MCF 10A (cell line): ENCODE measurements at places on chromosomes 7 and 10. TPM values are rescaled to one million over a fixed set of nuclear protein-coding genes. Genes with fewer than 3 reads are reported as not detected.
A peak's percentile ranks its signal among the peaks of the same experiment; 100 is the strongest.

The GTF2IRD1 gene
- total RNA-seq: 77.6 and 83.1 TPM in 2 replicates

The DGKI gene
- total RNA-seq: 1.4 and 1.7 TPM in 2 replicates

The HMX3 gene
- total RNA-seq: not detected in 2 replicates

The NPY4R2 gene
- total RNA-seq: not detected in 2 replicates

The LRIT1 gene
- not detected in 2 replicates for total RNA-seq

The SLC26A3 gene
- total RNA-seq: not detected in 2 replicates

The PAPOLB gene
- total RNA-seq: not detected in 2 replicates

The TAS2R4 gene
- total RNA-seq: 2.5 and 3.5 TPM in 2 replicates

GRCh38 chr7:47580175-47580706 lies 1.7 kb downstream of the TNS3 start:
- DNase-seq: no peak
- peak overlapping the region; percentile 92 for H3K27ac ChIP-seq
- no peaks in the 10 kb centered on the region for H3K27me3 ChIP-seq

- no peak within 1 kb of the TSS for H3K4me3 ChIP-seq
- no peak for DNase-seq
- H3K4me1 ChIP-seq: no peaks in the 10 kb centered on the region
- no peak within 1 kb of the TSS for H3K27ac ChIP-seq
- peaks cover 7% of the 10 kb centered on the region for H3K36me3 ChIP-seq
- H3K27me3 ChIP-seq: no peaks in the 10 kb centered on the region
Measured at GRCh38 chr10:129963641-129964501, at the start of gene EBF3. TSS of gene EBF3 (minus strand) at chr10:129964274. CDS start at chr10:129963768, 506 bp downstream.

DNA sequence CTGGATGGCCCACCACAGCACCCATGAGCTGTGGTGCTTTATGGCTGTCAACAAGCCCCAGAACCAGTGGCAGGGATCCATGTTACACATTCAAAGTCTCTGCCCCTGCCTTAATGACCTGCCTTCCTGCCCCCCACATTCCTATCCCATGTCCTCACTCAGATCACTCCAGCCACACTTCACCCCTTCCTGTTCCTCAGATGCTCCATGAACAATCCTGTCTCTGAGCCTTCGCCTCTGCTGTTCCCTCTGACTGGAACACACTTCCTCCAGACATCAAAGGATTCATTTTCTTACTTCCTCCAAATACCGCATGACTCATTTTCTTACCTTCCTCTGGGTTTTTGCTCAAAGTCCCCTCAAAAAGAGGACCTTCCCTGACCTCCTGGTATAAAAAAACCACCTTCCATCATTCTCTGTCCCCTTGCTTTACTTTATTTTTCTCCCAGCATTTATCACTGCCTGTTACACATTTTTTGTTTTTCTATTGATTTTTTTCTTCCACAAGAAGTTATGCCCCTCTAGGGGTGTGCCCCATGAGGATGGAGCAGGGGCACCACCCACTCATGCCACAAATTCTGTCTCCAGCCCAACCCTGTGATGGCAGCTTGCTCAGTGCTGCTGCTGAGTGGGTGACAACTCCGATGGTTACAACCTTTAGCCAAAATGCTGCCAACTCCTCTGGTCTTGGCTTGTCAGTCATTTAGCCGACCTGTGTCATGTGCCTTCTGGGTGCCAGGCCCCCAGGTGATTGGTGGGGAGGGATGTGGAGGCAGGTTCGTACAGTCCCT lies 18.2 kb downstream of the COL13A1 start:
- H3K4me1 ChIP-seq: no peaks in the 10 kb centered on the region
- no peak overlapping the region for H3K4me3 ChIP-seq
- H3K27me3 ChIP-seq: no peaks in the 10 kb centered on the region
- no peak overlapping the region for H3K27ac ChIP-seq

- no peaks in the 10 kb centered on the region for H3K27me3 ChIP-seq
- no peak overlapping the region for H3K4me3 ChIP-seq
- H3K36me3 ChIP-seq: peaks cover 29% of the 10 kb centered on the region
- peak overlapping the region; percentile 11 for H3K27ac ChIP-seq
- H3K4me1 ChIP-seq: no peaks in the 10 kb centered on the region
Measured at GRCh38 chr10:72162978-72163377, 52.8 kb upstream of the ANAPC16 start.

DNA sequence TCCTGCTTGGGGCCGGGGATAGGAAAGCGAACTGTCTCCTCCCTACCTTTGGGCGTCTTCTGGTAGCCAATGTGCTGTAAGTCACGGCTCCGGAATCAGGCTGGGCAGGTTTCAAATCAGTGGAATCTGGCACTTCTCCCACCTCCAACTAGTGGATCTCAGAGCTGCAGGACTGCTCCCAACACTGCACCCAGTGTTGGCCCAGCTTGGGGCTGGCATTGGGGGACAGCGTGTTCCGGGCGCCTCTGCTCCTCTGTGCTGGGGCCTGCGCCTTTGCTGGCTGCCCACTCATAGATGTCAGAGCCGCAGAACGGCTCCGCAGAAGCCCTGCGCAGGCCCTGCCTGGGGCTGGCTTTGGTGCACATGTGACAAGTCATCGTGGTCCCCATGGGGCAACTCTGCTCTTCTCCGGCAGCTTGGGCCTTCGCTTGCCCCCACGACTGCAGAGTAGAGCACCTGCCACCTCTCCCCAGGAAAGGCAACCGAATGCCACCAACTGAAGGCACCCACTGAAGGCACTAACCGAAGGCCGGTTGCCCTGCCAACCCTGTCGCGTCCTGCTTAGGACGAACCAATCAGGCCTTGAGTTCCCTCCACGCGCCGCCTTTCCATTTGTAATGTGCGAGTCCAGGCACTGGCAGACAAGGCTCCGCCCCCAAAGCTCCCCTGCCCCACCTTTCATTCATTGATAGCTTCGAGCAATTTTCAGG lies 85.5 kb upstream of the ABI1 start:
- H3K4me1 ChIP-seq: no peaks in the 10 kb centered on the region
- no peak overlapping the region for H3K4me3 ChIP-seq
- DNase-seq: no peak
- no peaks in the 10 kb centered on the region for H3K27me3 ChIP-seq

- H3K27ac ChIP-seq: peak overlapping the region; percentile 91
- H3K4me1 ChIP-seq: peaks cover 19% of the 10 kb centered on the region
- peak; percentile 80 for DNase-seq
- no peak overlapping the region for H3K4me3 ChIP-seq
Measured at GRCh38 chr10:121610798-121611323, 12.6 kb upstream of the FGFR2 start.

GRCh38 chr7:1012716-1013095 lies 29.7 kb downstream of the CYP2W1 start:
- no peak for DNase-seq
- no peak overlapping the region for H3K4me3 ChIP-seq
- no peak overlapping the region for H3K27ac ChIP-seq
- H3K27me3 ChIP-seq: no peaks in the 10 kb centered on the region

DNA sequence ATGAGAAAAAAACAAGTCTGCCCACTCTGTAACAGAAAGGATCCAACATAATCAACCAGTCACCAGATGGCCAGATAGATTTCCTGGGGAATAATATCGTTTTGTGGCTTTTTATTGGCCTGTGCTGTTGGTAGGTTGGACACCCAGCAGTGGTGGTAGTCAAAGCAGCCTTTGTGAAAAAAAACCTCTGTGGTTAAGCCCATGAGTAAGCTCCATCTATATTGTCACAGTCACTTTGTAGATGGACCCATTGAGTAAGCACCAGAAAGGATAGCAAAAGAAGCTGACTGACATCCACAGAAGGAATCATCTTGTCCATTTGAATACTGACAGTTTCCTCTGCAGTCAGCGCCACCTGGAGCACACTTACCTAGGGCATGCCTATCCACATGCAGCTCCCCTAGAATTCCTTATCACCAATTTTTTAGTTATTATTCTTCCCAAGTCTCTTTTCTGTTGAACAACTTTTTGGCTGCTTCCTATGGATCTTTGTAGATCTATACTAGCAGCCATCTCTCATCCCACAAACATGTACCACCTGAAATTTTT lies 96.9 kb downstream of the IQUB start:
- no peaks in the 10 kb centered on the region for H3K4me1 ChIP-seq
- H3K4me3 ChIP-seq: no peak overlapping the region
- DNase-seq: no peak

DNA sequence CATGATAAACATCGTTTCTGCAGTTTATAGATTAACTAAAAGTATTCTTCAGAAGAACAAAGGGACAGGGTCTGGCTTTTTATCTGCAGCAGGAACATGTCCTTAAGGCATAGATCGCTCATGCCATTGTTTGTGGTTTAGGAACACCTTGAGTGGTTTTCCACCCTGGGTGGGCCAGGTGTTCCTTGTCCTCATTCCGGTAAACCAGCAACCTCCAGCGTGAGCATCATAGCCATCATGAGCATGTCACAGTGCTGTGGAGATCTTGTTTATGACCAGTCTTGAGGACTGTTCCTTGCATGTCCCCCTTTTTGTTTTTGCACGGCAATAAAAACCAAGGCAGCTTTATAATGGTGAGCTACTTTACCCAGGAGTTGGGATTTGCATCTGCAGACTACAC lies 33.9 kb downstream of the STOX1 start:
- H3K36me3 ChIP-seq: no peaks in the 10 kb centered on the region
- no peak overlapping the region for H3K4me3 ChIP-seq
- no peak overlapping the region for H3K27ac ChIP-seq

DNA sequence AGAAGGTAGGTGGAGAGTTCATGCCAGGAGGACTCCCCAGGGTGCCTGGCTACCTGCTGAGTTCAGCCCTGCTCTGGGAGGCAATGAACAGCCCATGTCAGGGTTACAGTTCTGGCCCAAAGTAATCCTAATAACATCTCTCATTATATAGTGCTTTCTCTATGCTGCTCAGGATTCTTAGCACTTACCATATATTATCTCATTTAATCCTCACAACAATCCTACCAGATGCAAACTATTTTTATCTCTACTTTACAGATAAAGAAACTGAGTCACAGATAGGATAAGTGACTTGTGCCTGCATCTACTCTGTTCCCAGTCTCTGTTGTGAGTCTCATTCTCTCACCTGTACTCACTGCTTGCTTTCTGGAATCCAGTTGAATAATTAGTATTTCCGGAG lies 105.1 kb upstream of the NFE2L3 start:
- no peak overlapping the region for H3K4me3 ChIP-seq
- H3K27me3 ChIP-seq: peaks cover 15% of the 10 kb centered on the region
- H3K4me1 ChIP-seq: no peaks in the 10 kb centered on the region
- H3K27ac ChIP-seq: no peak overlapping the region

DNA sequence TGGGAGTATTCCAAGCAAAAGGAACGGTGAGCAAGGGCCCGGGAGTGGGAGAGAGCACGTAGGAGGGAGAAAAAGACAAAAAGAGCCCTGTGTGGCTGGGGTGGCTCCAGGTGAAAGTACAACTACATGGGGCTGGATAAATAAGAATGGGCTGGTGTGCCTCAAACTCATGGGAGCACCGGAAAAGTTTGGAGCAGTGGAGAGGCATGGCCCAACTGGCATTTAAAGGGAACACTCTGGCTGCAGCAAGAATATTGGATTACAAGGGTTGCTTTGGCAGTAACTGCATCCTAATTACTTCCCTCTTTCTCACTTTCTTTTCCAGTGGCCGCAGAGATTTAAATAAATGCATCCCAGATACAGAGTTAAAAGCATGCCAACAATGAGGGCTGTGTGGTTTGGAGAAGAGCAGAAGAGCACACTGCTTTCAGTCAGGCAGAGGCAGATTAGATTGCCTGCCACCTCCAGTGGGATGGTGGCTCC lies 39.1 kb upstream of the HERPUD2 start:
- no peaks in the 10 kb centered on the region for H3K36me3 ChIP-seq
- no peaks in the 10 kb centered on the region for H3K27me3 ChIP-seq
- H3K4me1 ChIP-seq: peaks cover 7% of the 10 kb centered on the region
- no peak overlapping the region for H3K27ac ChIP-seq
- no peak for DNase-seq
- no peak overlapping the region for H3K4me3 ChIP-seq

GRCh38 chr10:10824591-10825148 lies 193.0 kb upstream of the CELF2 start:
- no peaks in the 10 kb centered on the region for H3K36me3 ChIP-seq
- peaks cover 4% of the 10 kb centered on the region for H3K4me1 ChIP-seq
- DNase-seq: no peak
- no peak overlapping the region for H3K4me3 ChIP-seq
- H3K27ac ChIP-seq: no peak overlapping the region

DNA sequence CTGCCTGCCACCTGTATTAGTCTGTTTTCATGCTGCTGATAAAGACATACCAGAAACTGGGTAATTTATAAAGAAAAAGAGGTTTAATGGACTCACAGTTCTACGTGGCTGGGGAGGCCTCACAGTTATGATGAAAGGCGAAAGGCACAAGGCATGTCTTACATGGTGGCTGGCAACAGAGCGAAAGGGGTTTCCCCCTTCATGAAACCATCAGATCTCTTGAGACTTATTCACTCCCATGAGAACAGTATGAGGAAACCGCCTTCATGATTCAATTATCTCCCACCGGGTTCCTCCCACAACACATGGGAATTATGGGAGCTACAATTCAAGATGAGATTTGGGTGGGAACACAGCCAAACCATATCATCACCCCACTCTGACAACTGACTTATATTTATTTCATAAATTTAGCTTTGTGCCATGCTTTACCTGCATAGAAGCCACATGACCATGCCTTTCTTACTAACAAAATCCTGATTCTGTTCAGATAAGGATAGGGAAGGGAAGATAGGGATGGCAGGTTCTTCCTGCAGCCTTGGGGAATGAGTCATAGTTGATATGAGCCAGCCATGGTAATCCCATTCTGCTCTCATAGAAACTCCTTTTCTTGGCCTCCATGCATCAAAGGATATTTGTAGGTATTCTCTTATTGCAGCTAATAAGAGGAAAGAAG lies 191.3 kb upstream of the AGK start:
- H3K4me1 ChIP-seq: peaks cover 28% of the 10 kb centered on the region
- no peak overlapping the region for H3K27ac ChIP-seq
- no peak for DNase-seq
- no peaks in the 10 kb centered on the region for H3K27me3 ChIP-seq
- no peaks in the 10 kb centered on the region for H3K36me3 ChIP-seq

- H3K4me3 ChIP-seq: no peak overlapping the region
- no peaks in the 10 kb centered on the region for H3K27me3 ChIP-seq
- no peaks in the 10 kb centered on the region for H3K36me3 ChIP-seq
- H3K4me1 ChIP-seq: no peaks in the 10 kb centered on the region
- no peak for DNase-seq
Measured at GRCh38 chr10:122592161-122592560, 31.6 kb downstream of the DMBT1 start.

DNA sequence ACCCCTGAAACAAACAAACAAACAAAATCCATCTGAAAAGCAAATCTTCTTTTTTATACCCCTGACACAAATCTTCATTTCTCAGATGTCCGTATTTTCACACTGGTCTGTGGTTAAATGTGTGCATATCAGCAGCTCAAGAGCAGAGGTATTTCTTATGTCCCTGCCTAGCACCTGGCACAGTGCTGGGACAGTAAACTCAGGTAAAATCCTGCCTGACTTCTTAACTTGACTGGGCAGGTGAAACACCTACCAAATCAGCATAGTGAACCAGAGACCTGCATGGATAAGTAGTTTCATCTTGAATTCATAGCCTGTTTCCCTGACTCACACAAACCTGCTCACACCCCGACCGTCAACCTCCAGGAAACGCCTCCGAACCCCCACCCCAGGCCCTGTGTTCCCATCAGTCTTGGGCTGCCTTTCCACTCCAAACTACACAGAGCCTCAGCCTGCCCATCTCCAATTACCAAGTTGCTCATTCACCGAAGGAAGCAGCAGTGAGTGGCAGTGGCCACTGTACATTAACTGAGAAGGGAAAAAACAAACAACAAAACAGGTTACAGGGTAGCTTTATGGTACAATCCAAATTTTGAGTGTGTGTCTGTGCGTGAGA lies 109.9 kb downstream of the HECTD2 start:
- H3K4me3 ChIP-seq: no peak overlapping the region
- no peaks in the 10 kb centered on the region for H3K27me3 ChIP-seq
- H3K27ac ChIP-seq: no peak overlapping the region
- no peaks in the 10 kb centered on the region for H3K4me1 ChIP-seq
- peaks cover 5% of the 10 kb centered on the region for H3K36me3 ChIP-seq
